ENCODE measurements at places on chromosomes 6 and 20. TPM values are rescaled to one million over a fixed set of nuclear protein-coding genes. Genes with fewer than 3 reads are reported as not detected.

DNA sequence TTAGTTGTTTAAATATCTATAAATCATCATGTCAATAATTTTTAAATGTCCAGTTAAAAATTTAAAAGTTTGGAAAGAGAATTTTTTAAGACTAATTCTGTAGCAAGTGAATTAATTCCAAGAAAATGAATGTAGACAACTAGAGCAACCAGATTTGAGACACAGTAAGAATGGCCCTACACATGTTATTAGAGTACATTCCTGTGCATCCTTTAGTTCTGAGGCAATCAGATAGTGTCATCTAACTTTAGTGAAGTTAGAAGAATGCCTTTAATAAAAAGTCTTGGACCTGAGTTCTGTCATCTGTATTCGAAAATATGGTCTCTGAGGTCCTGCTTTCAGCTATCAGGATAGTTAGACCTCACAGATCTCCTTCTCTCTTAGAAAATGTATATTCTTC is 63.7 kb downstream of the HIVEP2 start:
- DNase-seq: no peak

GRCh38 chr6:170098428-170099170 is 192.3 kb downstream of the DLL1 start:
- no peak for DNase-seq

Gene ARFRP1
- total RNA-seq: 82.1 TPM

Gene PHACTR3
- not detected for total RNA-seq

GRCh38 chr6:131134220-131134979 is 867 bp upstream of the AKAP7 start:
- no peak for DNase-seq

Gene ULBP3
- total RNA-seq: 4.3 TPM

- peak; percentile 82 for DNase-seq
Observed at GRCh38 chr6:109073344-109074132, 21.1 kb downstream of the SESN1 start.

Gene THBD
- not detected for total RNA-seq
